ENCODE measurements at places on chromosomes 16 and 17. TPM values are rescaled to one million over a fixed set of nuclear protein-coding genes. Genes with fewer than 3 reads are reported as not detected.

Gene CIITA
- total RNA-seq: 119 TPM

Gene OSGIN1
- 9.8 TPM for total RNA-seq

Gene TTYH2
- total RNA-seq: 7.7 TPM

Gene ACSM2A
- not detected for total RNA-seq

DNA sequence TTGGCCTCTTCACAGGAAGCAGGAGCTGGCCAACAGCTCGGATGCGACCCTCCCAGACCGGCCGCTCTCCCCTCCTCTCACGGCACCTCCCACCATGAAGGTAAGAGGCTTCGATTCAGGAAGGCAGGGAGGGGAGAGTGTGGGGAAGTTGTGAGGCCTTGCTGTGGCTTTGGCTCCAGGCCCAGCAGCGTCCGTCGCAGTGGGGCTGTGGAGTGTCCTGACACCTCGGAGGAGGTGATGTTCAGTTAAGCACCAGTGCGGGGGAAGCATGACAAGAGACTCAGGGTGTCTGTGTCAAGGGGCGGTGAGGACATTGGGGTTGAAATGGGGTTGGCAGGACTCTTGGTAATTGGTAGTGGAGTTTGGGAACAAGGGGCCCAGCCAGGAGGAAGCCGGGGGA, 109.0 kb downstream of the RAP1GAP2 start:
- DNase-seq: no peak

DNA sequence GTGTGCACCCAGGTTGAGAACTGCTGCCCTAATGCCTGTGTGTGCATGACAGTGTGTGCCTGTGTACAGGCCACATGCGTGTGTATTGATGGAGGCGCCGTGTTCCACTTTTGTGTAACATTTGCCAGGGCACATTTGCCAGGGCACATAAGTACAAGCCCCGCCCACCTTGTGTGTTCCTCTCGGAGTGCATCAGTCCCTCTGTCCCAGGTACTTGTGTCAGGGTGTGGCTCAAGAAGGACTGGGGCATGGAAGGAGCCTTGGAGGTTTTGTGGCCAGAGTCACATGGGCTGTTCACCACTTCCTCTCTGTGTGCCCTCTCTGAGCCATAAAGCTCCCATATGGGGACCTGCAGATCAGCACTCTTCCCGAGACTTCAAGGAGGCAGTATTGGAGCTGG, 73.9 kb downstream of the MRM1 start:
- no peak for DNase-seq
